ENCODE measurements at places on chromosomes 1 and 21. TPM values are rescaled to one million over a fixed set of nuclear protein-coding genes. Genes with fewer than 3 reads are reported as not detected.

TNFRSF8 gene
- not detected for total RNA-seq

CA14 gene
- total RNA-seq: 0.26 TPM

NBPF19 gene
- total RNA-seq: 33.3 TPM

CTH gene
- 3.4 TPM for total RNA-seq

DNA sequence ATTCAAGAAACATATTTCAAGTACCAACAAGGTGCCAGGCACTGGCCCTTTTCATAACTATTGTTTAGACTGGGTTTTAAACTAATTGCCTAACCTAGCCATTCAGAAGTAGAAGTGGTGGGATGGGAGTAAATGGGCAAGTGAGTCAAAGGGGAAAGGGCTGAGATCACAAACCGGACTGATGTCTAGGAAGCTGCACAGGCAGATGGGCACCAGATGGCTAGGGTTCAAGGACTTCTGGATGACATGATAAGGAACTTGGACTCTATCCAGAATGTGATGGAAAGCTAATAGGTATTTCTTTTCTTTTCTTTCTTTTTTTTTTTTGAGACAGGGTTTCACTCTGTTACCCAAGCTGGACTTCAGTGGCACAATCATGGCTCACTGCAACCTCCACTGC lies 46.6 kb downstream of the LYST start:
- peaks cover 10% of the 10 kb centered on the region for H3K4me1 ChIP-seq
- H3K27me3 ChIP-seq: no peaks in the 10 kb centered on the region
- H3K36me3 ChIP-seq: peaks cover 11% of the 10 kb centered on the region
- H3K4me3 ChIP-seq: no peak overlapping the region

- peaks cover 8% of the 10 kb centered on the region for H3K36me3 ChIP-seq
- H3K27ac ChIP-seq: no peak overlapping the region
- H3K27me3 ChIP-seq: no peaks in the 10 kb centered on the region
- no peak overlapping the region for H3K4me3 ChIP-seq
- no peak for DNase-seq
These were observed 38.2 kb upstream of the NID1 start for GRCh38 chr1:236103059-236103458.

GRCh38 chr1:46533179-46533864 lies 18.1 kb downstream of the KNCN start:
- no peak overlapping the region for H3K4me3 ChIP-seq
- peaks cover 6% of the 10 kb centered on the region for H3K4me1 ChIP-seq
- no peak overlapping the region for H3K27ac ChIP-seq
- peaks cover 28% of the 10 kb centered on the region for H3K27me3 ChIP-seq
- DNase-seq: no peak
- no peaks in the 10 kb centered on the region for H3K36me3 ChIP-seq

DNA sequence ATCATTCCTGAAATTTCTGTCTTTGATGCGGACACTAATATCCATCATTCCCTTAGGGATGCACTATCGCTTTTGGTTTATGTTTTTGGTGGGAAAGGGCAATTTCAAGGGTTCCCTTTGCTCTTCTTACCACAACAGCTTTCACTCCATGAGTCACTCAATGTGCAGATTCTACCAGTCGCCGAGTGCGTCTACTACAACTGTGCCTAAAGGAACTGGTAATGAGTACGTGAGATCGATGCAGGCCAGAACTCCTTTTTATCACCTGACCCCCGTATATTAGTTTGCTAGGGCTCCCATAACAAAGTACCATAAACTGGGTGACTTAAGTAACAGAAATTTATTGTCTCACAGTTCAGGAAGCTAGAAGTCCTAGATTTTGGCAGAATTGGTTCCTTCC lies 27.5 kb upstream of the TMEM54 start:
- H3K27me3 ChIP-seq: no peaks in the 10 kb centered on the region
- DNase-seq: no peak
- H3K36me3 ChIP-seq: peaks cover 4% of the 10 kb centered on the region
- H3K27ac ChIP-seq: no peak overlapping the region
- peaks cover 4% of the 10 kb centered on the region for H3K4me1 ChIP-seq
- no peak overlapping the region for H3K4me3 ChIP-seq
